ENCODE measurements at places on chromosomes 3 and 15. TPM values are rescaled to one million over a fixed set of nuclear protein-coding genes. Genes with fewer than 3 reads are reported as not detected.

The CMTM8 gene
- 1.7 TPM for total RNA-seq

The STARD5 gene
- total RNA-seq, result 4.3 TPM

The CX3CR1 gene
- total RNA-seq, result under 0.01 TPM

The FETUB gene
- not detected for total RNA-seq

The ASB14 gene
- not detected for total RNA-seq

The PLSCR2 gene
- 0.21 TPM for total RNA-seq

The EHHADH gene
- 2.8 TPM for total RNA-seq

The GUCA1C gene
- not detected for total RNA-seq

The OR5H6 gene
- not detected for total RNA-seq

The ADAMTSL3 gene
- total RNA-seq, result 1.9 TPM

The TIMP4 gene
- total RNA-seq, result 0.48 TPM

The POC1A gene
- 2.2 TPM for total RNA-seq

The TLR9 gene
- total RNA-seq, result under 0.01 TPM

The NPAP1 gene
- total RNA-seq, result not detected

The WNT5A gene
- total RNA-seq, result 3.6 TPM

The DUOX1 gene
- total RNA-seq, result 34.3 TPM

The RAD51 gene
- 0.21 TPM for total RNA-seq

The SPATA12 gene
- total RNA-seq, result not detected

The MAP3K13 gene
- 24.3 TPM for total RNA-seq

The HRH1 gene
- total RNA-seq, result 3.6 TPM

The PEX5L gene
- total RNA-seq, result under 0.01 TPM
